ENCODE measurements at places on chromosomes 13 and 19.

- peak; percentile 60 for DNase-seq
These were observed 109.2 kb downstream of the PCDH17 start for GRCh38 chr13:57740719-57741118.

DNA sequence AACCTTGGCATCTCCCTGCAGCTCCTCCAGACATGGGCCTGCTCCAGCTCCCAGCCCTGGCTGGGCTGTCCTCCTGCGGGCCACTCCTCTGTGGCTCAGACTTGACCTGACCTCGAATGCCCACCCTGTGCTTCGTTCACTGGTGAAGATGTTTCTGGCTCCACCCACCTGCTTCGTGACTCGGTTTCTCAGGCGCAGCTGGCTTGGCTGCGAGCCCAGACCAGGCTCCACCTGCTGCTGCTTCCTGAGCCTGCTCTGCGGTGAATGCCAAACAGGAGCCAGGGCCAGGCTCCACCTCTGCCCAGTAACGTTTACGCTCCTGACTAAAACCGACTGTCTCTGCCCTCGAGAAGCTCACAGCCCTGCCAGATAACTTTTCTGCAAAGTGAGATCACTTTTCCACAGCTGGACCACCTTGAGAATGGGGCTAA, 8.9 kb upstream of the RSPH6A start:
- peak; percentile 62 for DNase-seq

- DNase-seq, result no peak
These were observed 54.6 kb downstream of the RYR1 start for GRCh38 chr19:38488096-38488495.

DNA sequence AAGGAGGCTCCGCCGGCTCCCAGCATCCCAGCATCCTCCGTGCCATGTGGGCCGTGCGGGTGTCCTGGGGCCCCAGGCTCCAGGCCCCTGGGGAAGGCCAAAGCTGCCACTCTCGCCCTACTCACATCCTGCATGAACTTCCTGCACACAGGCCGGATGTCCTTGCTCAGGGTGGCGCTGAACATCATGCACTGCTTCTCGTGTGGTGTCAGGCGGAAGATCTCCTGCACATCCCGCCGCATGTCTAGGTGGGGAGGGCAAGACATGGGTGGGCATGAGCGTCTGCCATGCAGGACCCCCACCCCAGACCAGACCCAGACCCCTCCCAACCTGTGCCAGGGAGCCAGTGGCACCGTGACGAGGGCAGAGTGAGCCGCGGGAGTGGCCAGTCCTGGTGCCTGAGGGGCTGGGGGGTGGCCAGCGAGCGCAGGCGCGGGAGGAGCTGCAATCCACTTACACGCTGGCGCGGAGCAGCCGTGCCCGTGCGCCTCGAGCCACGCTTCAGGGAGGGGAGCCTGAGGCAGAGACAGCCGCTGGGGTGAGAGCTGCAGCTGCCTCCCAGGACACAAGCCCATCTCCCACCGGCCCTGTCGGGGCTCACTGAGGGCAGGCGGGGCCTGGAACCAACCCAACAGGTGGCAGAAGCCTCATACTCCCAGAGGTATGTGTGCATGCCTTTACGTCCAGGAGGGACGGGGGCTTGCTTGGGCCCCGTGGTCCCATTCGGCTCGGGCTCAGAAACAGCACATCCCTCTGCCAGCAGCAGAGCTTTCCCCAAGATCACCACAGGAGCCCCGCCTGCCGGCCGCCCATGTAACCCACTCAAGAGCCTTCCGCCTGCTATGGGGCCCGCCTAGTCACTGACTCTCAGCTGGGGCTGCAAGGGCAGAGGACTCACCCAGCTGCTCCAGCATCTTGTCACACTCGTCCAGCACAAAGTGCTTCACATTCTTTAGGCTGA, 8.8 kb downstream of the DDX39A start:
- DNase-seq, result no peak

- no peak for DNase-seq
These were observed 117.2 kb downstream of the UBL3 start for GRCh38 chr13:29733147-29733611.

DNA sequence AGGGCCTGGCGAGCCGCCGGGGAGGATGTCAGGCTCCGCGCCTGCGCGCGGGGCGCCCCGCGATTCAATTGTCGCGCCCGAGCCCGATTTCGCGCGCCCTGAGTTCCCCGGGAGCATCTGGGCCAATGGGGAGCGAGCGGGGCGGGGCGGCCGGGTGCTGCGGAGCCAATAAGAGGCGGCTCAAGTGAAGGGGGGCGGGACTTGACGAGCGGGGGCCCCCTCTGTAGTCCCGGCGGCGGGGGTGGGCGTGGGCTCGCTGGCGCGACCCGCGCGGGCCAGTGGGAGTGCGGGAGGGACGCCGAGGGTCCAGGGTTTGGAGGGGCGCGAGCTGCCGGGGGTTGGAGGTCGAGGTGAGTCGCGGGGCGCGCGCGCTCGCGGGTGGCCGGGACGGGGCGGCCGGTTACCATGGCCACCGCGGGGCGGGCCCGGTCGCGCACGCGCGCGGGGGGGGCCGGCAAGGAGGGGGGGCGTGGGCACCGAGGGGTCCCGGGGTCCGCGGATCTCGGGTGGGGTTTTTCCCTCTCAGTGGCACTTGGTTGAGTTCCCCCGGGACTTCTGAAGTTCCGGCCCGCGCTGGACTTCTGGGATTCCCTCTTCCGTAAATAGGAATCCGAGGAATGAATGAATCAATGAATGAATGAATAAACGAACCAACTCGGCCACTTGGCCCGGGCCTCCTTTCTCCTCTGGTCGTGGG, 744 bp downstream of the UHRF1 start:
- DNase-seq, result peak; percentile 92

DNA sequence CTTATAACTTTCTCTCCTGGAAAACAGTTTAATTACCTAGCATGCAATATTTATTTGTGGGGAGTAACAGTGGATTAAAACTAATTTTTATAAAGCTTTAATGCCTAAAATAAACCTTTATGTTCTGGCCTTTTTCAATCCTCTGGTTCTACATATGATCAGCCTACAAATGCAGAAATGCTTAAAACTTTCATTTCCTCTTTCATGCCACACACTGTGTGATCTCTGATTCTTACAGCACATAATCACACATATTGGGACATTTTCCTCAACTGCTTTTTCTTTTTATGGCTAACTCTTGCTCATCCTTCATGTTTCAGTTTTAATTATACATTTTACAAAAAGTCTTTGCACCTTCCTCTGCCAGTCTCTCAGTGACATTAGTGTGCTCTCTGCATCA, 910.8 kb upstream of the SLITRK6 start:
- DNase-seq, result no peak

GRCh38 chr13:53004573-53004972, 24.0 kb upstream of the OLFM4 start:
- DNase-seq, result no peak

GRCh38 chr13:43786766-43787517, at the start of gene ENOX1:
ENOX1 (minus strand) TSS chr13:43786972.
- DNase-seq, result peak; percentile 77

DNA sequence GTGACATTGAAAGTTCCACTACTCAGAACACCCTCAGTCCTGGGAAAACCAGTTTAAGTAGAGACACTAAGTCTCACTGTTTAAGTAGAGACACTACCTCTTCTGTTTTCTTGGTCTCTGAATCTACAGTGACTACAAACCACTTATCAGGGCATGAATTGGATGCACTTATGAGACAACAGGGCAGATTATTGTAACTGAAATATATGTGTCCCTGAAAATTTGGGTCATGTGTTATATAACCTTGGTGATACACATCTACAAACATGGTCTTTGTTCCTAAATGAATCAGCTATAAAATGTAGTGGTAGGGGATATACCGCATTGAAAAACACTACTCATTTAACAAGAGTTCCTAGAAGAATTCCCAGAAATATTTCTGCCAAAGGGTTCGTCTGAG, 55.7 kb downstream of the SERP2 start:
- no peak for DNase-seq

- no peak for DNase-seq
These were observed at the start of gene PHLDB3 for GRCh38 chr19:43504426-43505185. PHLDB3 (minus strand) TSS chr19:43504746; CDS start chr19:43504118, 628 bp downstream.

GRCh38 chr19:49773663-49774350, 7.0 kb downstream of the AP2A1 start:
- no peak for DNase-seq

- DNase-seq, result peak; percentile 62
These were observed 10.5 kb upstream of the B3GNT3 start for GRCh38 chr19:17784201-17785008.

- DNase-seq, result no peak
These were observed 156.8 kb downstream of the RGCC start for GRCh38 chr13:41613984-41614661.

DNA sequence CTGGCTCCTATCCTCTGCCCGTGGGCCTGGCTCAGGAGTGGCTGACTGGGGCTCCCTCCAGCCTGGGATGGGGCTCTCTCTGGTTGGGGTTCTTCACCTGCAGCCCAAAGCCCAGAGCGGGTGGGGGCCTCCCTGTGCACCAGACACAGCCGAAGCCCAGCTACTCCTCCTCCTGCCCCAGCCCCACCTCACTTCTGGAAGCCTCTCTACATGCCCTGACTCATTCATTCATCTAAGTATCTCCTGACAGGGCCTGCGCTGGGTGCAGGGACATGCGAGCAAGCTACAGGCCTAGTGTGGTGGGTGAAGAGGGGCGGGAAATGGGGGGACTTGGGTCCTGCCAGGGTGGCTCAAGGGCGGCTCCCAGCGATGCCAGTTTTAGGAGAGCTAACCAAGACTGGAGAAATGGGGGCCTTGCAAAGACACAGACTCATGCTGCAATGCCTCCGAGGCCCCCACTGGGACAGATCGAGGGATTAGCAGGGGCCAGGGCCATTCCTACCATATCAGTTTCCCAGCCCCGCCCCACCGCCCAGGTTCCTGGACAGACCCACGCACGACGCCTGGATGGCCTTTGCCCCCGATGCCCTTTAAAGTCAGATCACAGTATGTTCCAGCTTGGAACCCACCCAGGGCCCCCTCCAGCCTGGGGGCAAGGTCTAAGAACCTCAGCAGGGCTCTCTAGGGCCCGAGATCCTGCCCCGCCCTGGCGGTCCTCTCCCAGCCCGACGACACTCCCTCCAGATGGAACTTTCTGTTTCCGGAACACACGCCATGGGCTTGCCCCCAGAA, 12.6 kb downstream of the LSM4 start:
- no peak for DNase-seq

DNA sequence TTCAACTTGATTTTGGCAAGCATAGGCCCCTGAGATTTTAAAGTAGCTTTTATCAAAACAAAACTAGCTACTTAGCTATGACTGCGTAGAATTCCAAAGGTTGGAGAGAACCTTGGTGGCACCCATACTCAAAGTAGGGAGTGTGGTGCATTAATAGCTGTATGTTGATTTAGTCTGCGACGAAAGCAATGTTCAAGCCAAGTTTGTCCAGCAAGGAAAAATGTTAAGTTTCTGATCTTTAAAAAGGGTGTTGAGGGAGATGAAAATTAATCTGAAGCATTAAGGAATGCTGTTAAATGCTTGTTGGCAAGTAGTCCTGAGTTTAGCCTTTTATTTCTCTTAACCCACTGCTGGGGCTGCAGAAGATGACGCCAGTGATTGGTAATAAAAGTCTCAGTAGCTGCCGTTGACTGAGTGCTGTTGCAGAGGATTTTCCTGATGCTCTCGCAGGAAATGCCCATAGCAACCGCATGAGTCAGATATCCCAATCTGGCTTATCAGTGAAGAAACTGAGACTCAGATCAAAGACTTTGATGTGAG, 75.9 kb upstream of the RNF113B start:
- no peak for DNase-seq

- peak; percentile 41 for DNase-seq
These were observed 2.9 kb upstream of the C19orf25 start for GRCh38 chr19:1481893-1482360.

DNA sequence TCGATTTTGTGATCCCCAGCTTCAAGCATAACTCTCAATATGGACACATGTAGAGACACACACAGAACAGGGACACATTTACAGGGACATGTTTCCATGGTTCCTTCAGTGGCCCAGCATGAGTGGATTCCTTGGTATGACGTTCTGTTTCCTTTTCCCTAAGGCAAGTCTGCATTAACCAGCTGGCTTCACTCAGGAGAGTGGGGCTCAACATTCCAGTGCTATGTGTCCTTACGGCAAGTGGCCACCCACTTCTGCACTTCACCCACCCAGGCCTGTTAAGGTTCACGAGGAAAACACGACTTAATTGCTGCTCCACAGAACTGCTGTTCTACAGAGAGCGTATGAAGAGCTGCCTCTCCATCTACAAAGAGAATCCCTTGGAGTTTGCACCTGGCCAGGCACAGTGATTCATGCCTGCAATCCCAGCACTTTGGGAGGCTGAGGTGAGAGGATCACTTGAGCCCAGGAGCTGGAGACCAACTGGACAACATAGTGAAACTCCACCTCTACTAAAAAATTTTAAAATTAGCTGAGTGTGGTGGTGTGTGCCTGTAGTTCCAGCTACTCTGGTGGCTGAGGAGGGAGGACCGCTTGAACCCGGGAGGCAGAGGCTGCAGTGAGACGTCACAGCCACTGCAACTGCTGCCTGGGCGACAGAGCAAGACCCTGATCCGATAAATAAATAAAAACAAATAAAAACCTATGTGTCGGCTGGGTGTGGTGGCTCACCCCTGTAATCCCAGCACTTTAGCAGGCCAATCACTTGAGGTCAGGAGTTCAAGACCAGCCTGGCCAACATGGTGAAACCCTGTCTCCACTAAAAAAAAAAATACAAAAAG, 32.5 kb downstream of the BRD4 start:
- DNase-seq, result no peak

- DNase-seq, result no peak
These were observed 10.4 kb downstream of the IGFLR1 start for GRCh38 chr19:35731779-35732405.

DNA sequence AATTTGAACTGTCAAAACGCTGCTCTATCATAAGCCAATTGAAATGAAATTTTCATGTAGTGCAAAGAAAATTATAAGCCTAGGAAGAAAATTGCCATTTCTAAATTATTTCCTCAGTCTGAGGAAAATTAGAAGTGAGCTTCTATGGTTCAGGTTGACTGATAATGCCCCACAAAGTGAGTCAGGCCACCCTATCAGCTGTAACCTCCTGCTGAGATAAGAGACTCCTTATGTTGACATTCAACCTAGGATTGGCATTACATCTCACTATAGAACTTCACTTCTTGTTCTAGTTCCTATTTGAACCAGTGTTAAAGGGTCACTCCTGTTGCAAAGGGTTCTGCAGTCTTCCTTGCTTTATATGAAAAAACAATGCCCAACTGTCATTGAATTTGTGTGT, 32.6 kb upstream of the RFC3 start:
- DNase-seq, result no peak

- DNase-seq, result no peak
These were observed 54.3 kb upstream of the ZNF254 start for GRCh38 chr19:24032651-24033050.

DNA sequence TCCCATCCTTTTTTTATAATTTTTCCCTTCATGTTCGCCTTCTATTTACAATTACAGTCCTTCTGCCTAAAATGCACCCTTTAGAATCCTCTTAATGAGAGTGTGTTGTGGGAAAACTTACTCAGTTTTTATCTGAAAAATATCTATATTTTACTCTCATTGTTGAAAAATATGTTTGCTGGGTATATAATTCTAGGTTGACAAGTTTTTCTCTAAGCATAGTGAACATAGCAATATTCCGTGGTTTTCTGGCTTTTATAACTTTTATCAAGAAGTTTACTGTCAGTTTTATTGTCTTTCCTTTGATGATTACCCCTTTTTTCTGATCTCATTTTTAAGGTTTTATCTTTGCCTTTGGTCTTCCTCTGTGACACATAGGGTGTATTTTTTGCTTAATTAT, 57.3 kb downstream of the UQCRFS1 start:
- no peak for DNase-seq

- no peak for DNase-seq
These were observed 17.1 kb upstream of the PSMC4 start for GRCh38 chr19:39953915-39954314.

- DNase-seq, result peak; percentile 30
These were observed 45.1 kb downstream of the TMEM255B start for GRCh38 chr13:113804017-113804702.

- no peak for DNase-seq
These were observed 647.1 kb upstream of the SLITRK6 start for GRCh38 chr13:86446311-86446710.

Measured in dorsolateral prefrontal cortex (tissue), 122 donors.